ENCODE measurements at places on chromosomes 5 and 9.

- DNase-seq = peak; percentile 76
Observed at GRCh38 chr9:126499005-126499910, 114.5 kb upstream of the LMX1B start.

- DNase-seq = no peak
Observed at GRCh38 chr9:137333016-137333671, 31.1 kb upstream of the NRARP start.

- DNase-seq = no peak
Observed at GRCh38 chr9:86286278-86286677, 3.9 kb upstream of the ISCA1 start.

- peak; percentile 90 for DNase-seq
Observed at GRCh38 chr9:36924071-36924470, 110.0 kb downstream of the PAX5 start.

DNA sequence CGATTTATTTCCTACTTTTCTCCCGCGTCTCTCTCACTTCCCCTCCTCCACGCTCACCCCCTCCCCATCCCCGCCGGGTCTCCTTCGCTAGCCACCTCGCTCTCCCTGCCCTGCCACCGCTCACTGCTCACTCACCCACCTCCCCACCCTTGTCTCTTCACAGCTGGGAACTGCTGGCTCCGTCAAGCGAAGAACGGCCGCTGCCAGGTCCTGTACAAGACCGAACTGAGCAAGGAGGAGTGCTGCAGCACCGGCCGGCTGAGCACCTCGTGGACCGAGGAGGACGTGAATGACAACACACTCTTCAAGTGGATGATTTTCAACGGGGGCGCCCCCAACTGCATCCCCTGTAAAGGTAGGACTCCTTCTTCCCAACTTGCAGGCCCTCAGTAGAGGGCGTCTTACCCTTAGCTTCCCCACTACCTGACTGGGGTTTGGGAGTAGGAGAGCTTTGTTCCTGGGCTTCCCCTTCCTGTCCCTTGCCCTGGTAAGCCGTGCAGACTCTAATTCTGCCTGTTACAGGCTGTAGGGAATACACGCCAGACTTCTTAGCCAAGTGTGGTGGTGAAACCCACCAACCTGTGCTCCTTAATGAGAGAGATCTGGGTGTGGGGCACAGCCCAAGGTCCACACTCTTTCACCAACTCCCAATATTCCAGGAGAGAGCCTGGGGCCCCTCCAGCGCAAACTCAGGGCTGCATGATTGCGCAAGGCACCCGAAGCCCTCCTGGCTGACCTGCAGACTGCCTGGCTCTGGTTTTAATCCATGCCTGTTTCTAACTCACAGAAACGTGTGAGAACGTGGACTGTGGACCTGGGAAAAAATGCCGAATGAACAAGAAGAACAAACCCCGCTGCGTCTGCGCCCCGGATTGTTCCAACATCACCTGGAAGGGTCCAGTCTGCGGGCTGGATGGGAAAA lies 2.5 kb downstream of the FST start:
- DNase-seq = peak; percentile 55

DNA sequence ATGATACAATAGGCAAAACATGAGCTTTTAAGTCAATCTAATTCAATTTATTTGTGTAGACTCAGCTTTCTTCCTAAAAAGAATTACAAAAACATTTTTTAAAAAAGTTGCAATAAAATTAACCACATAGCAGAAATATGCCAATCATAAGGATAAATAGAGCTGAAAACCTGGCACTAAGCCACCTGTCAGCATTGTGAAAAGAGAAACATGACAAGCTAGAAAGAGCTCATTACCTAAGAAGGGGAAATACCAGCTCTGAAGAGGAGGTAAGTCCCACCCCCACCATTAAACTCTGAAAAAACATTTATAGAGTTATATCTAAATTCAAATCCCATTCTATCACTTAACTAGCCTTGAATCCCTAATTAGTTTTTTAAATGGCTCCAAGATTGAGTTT lies 372.9 kb downstream of the OSTF1 start:
- DNase-seq = no peak

DNA sequence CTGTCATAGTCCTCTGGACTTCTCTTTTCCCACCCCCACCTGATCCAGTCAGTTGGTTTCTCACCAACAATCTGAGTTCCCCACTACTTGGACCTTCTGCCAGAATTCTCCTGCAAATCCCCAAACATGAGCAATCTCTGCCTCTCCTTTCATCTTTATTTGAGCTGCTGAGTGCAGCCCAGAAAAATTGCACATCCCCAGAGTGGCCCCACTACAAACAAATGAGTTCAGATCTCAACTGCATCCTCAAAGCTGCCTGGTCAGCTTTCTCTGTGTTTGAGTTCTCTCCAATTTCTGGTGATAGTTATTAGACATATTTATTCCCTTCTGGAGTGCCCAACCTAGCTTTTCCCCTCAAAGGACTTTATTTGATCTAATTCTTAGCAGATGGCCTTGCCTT lies 102.2 kb downstream of the PSAT1 start:
- DNase-seq = no peak

- peak; percentile 74 for DNase-seq
Observed at GRCh38 chr5:80191991-80192398, 63.9 kb downstream of the SERINC5 start.

GRCh38 chr5:35783551-35783950 lies 73.1 kb upstream of the IL7R start:
- no peak for DNase-seq

- DNase-seq = no peak
Observed at GRCh38 chr9:91903126-91903911, 46.7 kb downstream of the ROR2 start.

DNA sequence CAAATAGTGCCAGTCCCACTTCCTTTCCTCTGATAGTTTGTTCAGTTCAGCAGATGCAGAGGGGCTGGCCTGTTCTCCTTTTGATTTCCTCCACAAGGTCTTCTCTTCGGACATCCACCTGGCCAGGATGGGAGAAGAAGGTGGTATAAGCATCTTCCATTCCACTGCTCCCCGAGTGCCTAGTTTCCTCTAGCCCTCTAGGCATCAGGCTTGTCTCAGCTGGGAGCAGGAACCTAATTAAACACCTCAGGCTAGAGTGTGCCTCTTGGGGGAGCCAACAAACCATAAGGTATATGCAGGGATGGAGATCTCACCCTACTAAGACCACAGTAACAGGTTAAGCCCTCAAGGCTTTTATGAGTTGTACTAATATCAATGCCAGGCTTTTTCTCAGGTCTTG lies 835 bp upstream of the DND1 start:
- DNase-seq = no peak

DNA sequence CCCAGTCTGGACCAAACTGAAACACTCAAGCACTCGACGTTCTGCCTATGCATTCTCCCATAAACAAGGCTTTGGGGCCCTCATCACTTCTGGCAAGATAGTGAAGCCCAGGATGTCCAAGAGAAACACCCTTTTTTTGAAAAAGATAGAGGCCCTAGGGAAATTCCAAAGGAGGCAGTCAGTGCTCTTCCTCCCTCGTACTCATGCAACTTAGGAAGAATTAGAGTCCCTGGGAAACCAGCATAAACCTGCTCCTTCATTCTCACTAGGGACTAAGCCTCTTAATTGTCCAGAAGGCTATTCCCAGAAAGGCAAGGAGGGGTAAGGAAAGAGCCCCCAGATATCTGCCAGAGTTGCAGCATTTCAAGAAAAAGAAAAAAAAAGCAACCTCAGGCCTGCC lies 7.8 kb upstream of the RUSC2 start:
- DNase-seq = no peak

DNA sequence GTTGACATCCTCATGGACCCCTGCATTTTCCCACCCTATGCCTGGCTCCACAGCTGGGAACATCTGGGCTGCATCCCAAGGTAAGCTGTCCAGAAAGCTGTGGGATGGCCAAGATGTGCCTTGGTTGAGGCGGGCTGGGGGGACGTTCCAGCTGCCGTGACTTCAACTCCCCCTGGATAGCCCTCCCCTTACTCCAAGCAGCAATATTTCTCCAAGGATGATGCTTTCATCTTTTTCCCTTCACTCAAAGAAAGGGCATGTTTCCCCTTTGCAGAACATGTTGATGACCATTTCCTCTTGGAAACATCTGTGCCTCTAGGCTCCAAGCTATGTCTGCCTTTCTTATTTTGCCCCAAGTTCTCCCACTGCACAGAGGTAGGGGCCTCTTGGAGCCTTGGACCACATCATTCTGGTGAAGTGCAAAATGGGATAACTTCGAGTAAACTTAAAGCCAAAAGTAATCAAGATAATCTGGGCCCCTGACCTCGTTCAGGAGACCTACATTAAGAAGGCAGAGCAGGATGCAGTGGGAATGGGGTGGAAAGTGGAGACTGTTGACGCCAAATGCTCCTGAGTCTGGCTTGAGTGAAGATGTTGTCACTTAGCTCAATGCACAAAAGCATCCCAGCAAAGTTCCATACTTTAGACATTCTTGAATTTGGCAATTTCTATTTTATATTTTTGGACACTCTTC lies 175.2 kb downstream of the GAS1 start:
- no peak for DNase-seq

Measured in astrocyte of the hippocampus (primary cell).